ENCODE measurements at places on chromosomes 13 and 19.

DNA sequence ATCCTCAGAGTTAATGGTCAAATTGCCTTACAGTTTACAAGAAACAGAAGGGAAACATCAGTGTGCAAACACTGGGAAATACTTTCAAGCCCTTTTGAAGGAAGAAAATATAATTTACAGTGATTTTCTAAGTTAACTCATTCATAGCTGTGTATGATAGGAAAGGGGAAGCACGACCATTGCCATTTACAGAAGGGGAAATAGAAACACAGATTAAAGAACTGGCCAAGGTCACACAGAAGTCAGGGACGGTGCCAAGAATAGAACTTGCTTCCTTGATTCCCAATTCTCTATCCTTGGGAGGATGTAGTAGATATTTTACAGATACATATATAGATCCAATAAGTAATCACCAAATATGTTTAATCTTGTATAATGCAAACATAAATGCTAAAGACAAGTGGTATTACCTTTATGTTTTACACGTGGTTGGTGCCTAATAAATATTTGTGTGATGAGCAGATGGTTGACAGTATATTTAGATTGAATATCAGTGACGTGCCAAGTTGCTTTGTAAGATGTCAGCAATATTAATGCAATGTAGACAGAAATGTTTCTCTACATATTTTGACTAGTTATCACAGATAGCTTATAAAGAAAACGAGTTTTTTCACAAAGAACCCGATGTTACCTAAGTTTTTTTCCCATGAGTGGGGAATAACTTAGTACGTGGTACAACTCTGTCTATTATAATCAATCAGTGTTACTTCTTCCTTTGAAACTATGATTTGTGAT lies 73.1 kb downstream of the FLT1 start:
- DNase-seq: no peak

- no peak for DNase-seq
These were observed 503.0 kb downstream of the EFNB2 start for GRCh38 chr13:106032441-106032840.

- DNase-seq: no peak
These were observed 8.7 kb downstream of the BRD4 start for GRCh38 chr19:15323496-15324235.

DNA sequence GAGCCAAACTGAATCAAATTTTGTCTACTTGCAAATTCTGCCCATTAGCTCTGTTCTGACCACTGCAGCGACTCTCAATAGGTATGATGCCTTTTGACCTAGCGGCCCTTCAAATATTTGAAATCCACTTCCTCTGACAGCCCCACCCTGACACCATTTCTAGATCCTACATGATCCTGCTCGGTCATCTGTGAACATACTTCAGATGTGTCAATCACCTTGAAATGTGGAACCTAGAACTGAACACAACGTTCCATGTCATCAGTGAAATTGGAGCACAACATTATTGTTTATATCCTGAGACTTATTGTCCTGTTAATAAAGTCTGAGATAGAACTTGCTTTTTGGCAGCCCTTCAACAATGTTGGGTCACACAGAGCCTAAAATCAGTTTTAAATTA lies 98.2 kb downstream of the UBL3 start:
- DNase-seq: no peak

Data from NCI-H2081 (cell line).